ENCODE measurements at places on chromosomes 3 and 15. TPM values are rescaled to one million over a fixed set of nuclear protein-coding genes. Genes with fewer than 3 reads are reported as not detected.

TICRR gene
- 18.4 TPM for total RNA-seq

DNA sequence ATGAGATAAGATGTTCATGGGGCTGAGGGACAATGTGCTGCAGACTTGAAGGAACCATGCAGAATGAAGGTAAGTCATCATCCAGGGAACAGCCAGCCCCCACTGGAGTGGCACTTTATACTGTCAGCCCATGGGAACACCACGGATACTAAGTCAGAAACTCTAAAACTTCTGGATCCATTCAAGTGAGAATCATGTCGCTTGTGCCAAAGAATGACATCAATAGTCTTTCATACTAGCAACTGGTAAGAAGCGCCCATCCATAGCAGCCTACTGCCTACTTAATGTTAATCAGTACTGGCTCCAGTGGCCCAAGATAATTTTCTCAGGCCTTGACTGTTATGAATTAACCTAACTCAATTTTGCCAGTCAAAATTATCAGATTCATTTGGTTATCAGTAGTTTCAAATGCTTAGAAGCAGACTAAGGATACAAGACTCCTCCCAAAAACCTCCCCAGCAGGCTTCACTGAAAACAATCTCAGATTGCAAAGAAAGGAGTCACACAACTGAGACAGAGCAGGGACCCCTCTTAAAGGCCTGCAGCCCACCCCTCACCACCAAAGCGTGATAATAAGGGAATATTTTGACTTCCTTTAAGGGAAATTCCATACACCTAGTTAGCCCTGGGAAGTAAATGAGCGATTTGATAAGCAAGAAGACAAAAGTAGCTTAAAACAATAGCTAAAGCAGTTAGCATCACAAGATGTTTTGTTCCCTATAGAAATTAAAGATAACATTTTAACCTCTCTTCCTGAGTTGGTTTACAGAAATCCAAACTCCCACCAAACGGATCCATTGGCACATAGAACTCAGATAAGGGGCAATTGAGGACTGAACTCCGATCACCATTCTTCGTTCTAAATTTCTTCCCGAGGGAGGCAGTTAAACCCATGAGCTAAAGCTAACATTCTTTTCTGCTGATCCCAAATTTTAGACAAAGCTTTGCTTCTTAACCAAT is 98.8 kb downstream of the TGFBR2 start:
- no peak for DNase-seq

DENND6A gene
- 17.6 TPM for total RNA-seq

GRCh38 chr3:72579581-72580245 is 268.5 kb downstream of the SHQ1 start:
- DNase-seq: no peak

DNA sequence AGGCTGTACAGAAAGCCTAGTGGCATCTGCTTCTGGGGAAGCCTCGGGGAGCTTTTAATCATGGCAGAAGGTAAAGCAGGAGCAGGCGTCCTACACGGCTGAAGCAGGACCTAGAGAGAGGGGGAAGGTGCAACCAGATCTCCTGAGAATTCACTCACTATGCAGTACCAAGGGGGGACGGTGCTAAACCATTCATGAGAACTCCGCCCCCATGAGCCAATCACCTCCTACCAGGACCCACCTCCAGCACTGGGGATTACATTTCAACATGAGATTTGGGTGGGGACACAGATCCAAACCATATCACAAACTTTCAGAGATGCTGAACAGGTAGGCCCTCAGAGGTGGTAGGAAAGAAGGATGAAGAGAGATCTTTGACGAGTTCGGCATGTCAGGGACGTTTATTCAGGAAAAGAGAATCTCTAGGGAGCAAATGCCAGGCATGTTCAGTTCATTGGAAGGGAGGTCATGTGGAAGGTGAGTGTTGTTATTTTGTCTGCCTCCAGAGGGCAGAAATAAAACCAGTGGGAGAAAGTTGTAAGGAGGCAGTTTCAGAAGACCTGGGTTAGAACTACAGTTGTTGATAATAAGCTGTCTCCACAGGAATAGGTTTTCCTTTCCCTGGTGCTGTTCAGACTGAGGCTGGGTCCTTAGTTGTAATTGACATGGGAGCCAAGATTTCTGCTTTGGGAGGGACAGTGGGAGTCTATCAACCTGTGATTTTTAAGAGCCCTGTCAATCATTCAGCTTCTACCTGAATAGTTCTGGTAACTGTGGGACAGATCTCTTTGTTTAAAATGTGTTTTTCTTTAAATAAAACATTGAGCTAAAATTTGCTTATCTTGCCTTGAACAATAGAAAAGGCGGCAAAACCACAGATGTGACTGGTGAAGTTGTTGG is 4.3 kb upstream of the FNDC3B start:
- peak; percentile 46 for DNase-seq

- no peak for DNase-seq
These were observed 45.0 kb upstream of the BOC start for GRCh38 chr3:113166357-113166718.

NME9 gene
- total RNA-seq: not detected

TM4SF1 gene
- total RNA-seq: 408 TPM

GRCh38 chr15:84658788-84659411 is 901 bp upstream of the NMB start:
- no peak for DNase-seq

ALDH1A3 gene
- 5,398 TPM for total RNA-seq

IGSF10 gene
- 0.12 TPM for total RNA-seq

- DNase-seq: no peak
These were observed 21.1 kb upstream of the GBE1 start for GRCh38 chr3:81782585-81782984.

- no peak for DNase-seq
These were observed 389.4 kb upstream of the RBMS3 start for GRCh38 chr3:28891485-28891884.

DNA sequence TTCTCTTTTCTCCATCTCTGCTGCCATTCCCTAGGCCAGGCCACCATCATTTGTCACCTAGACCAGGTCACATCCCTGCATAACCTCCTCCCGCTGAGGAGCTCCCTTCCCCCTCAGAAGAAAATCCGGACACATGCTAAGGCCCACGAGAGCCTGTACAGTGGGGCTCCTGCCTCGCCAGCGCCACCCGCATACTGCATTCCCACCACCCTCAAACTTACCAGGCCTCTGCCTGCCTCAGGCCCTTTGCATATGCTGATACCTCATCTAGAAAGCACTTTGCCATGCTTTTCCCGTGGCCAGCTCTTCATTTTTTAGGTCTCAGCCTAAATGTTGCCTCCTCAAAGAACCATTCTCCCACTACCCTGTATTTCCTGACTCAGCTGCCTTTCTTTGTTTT is 220.1 kb upstream of the CTDSPL start:
- DNase-seq: no peak

DNA sequence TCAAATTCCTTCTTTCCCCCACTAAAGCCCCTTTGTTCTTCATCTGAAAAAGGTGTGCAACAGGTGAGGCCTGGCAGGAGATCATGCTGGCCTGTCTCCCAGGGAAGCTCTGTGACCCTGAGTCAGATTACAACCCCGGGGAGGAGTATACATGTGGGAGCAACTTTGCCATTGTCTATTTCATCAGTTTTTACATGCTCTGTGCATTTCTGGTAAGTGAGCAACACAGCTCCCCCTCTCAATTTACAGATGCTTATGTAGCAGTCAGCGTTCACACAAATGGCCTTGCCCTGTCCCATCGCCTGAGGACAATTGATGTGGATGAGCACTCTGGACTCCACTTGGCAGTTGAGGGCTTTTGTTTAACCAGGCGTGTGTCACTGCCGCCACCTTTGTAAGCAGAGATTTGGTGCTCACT is 70.4 kb downstream of the CHDH start:
- peak; percentile 59 for DNase-seq

GRCh38 chr15:52556524-52557273 is 12.1 kb downstream of the ARPP19 start:
- DNase-seq: no peak

MLF1 gene
- total RNA-seq: 11.9 TPM

GRCh38 chr3:30708472-30708871 is 102.1 kb downstream of the TGFBR2 start:
- DNase-seq: peak; percentile 53

DNA sequence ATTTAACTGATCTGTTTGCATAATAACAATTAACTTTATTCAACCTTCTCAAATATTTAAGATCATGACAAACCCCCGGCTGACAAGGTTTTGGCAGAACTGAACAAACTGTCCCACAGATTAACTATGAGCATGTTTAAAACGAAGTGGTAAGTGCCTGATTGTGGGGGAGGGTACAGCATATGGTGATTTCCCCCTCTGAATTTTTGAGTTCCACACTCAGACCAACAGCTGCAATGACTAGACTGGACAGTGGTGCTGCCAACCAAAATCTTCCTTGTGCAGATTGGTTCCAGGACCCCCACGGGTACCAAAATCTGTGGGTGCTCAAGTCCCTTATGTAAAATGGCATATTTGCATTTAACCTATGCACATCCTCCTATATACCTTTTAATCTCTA is 449.5 kb downstream of the SHQ1 start:
- DNase-seq: no peak

DNA sequence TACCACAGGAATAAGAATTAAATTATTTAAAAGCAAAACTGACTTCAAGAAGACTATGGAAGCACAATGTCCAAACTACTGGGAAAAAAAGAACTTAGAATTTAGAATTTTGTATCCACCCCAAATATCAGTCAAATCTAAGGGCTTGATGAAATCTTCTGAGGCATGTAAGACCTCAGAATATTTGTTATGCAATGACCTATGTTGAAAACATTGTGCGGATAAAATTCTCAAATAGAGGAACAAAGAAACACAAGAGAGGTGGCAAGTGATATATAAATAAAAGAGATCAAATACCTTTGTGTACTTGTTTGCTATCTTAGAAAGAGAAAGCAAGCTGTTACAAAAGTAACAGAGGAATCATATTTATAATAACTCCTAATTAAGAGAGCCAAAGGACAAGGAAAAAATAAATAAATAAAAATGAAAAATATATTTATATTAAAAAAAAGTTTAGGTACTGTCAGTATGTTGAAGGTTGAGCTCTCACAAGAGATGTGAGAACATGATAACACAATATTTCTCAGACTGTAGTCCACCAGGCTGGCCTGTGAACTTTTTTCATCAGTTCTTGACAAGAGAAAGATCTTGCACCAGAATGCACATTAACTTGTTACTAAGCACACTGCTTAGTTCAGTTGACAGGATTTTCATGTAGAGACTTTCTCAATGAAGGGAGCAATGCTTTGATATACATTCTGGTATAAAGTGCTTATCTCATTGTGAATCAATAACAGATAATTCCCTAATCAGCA is 50.0 kb downstream of the CPA3 start:
- DNase-seq: no peak

BSN gene
- 0.92 TPM for total RNA-seq

CISH gene
- 1.6 TPM for total RNA-seq

GRCh38 chr3:115245438-115245837 is 98.3 kb upstream of the ZBTB20 start:
- peak; percentile 93 for DNase-seq
